Fibroblast of skin of left quadriceps (primary cell): ENCODE measurements at places on chromosomes 1 and 21.

DNA sequence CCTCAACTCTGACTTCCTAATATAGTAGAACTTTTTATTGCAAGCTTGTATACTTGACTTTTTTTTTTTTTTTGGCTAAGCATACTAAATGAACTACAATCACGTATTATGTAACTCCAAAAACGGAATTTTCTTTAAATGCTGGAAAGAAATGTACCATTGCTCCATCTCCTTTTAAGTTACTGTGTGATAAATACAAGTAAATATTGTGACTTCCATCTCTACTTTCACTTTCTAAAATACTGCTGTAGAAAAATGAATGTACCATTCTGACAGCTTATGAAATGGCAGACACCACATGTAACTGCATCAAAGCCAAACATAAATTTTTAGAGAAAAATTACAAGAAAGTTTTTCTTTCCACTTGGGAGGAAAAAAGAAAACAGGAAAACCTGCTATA is 54.7 kb downstream of the ASH1L start:
- no peak for DNase-seq

- peak; percentile 6 for DNase-seq
These were observed 843 bp downstream of the DIP2A start for GRCh38 chr21:46459356-46460112.

DNA sequence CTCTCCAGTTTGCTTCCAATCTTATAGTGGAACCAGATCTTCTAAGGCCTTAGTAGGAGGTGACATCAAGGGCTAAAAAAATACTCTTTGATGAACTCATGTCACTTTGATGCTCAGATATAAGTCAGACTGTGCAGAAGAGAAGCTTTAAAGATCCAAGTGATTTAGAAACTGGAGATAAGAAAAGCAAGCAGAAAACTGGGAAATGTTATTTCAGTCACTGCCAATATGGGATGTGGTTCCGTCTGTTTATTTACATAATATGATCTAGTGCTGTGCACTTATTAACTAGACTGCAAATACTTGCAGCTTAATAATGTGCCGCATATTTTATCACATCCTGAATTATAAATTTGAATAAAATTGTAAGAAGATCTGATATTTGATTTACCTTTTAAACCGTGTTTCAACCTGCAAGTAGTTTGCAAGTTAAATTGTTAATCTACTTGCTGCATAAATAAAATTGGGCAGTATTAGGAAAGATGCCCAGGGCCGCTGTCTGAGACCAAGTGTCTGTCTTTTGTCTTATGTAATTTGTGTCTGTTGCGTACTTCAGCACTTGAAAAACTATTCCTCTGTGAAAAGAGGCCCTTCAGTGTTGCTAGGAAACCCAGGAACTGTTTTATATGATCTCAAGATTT is 29.6 kb downstream of the CXADR start:
- DNase-seq = no peak

- no peak for DNase-seq
These were observed 207.7 kb downstream of the GREM2 start for GRCh38 chr1:240404286-240404685.

DNA sequence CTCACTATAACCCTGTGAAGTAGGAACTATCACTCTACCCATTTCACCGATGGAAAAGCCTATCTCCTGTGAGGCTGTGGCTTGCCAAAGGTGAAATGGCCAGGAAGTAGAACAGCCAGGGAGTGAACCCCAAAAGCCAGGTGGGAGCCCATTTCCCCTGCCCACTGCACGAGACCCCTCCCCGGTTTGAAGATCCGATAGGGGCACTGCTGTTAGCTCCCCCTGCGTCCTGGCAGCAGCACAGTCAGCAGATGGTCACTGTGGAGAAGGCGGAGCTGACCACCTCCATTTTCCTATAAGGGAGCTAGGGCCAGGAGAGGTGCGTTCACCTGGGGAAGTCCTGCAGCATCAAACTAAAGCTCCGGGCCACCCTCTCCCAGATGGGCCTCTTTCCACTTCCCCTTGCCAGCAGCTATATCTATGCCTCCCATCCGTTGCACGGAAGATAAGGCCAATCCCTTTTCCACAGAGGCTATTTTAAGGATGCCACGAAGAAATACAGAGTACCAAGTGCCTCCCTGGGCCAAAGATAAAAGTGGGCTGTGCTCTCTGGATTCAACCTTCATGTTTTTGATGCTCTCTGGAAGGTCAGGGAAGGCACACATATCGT is 7.8 kb downstream of the ERG start:
- DNase-seq = no peak

DNA sequence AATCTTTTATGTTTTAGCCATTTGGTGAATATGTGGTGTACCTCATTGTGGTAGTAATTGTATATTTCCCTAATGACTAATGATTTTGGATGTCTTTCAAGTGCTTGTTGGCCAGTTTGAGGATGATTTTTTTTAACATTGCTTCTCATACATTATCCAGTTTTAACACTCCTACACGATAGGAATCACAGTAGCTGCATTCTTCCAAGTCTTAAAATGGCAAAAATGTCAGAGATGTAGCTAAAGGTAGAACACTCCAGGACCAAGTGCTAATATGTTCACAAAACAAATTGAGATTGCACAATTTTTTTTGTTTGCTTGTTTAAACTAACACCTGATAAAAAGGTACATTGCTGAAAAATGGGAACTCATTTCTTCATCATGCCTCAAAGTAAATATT is 11.7 kb downstream of the USP25 start:
- peak; percentile 28 for DNase-seq

DNA sequence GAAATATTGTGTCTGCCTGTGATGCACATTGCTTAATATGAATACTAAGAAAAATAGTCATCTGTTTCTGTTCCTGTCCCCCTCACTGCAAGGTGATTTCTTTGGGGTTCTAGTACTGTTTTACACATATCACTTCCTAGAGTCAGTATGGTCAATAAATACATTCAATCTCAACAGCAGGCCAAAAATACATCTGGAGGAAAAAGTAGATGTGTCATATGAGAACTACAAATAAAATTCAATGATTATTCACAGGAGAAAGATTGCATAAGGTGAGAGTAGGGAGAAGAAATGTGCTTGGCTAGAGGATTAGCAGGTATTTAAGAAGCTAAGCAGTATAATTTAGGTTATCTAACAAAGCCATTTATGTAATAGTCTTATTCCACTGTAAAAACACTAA is 45.3 kb upstream of the SAMSN1 start:
- DNase-seq = no peak

GRCh38 chr1:160117709-160118183 is 2.2 kb downstream of the ATP1A2 start:
- DNase-seq = no peak

GRCh38 chr1:84171481-84171880 is 27.4 kb downstream of the PRKACB start:
- no peak for DNase-seq

DNA sequence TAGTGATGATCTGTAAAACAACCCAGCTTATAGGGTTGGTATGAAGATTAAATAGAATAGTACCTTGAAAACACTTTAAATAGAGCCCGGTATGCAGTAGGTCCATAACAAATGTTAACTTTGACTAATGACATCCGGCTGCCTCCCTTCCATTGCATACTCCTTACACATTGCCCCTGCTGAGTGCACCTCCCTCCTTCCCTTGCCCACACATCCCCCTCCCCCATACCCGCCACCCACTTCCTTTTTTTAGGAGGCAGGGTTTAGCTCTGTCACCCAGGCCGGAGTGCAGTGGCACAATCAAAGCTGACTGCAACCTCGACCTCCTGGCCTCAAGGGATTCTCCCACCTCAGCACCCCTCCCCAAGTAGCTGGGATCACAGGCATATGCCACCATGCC is 24.4 kb upstream of the ZC3H12A start:
- no peak for DNase-seq
